ENCODE measurements at places on chromosomes 2 and 18.

DNA sequence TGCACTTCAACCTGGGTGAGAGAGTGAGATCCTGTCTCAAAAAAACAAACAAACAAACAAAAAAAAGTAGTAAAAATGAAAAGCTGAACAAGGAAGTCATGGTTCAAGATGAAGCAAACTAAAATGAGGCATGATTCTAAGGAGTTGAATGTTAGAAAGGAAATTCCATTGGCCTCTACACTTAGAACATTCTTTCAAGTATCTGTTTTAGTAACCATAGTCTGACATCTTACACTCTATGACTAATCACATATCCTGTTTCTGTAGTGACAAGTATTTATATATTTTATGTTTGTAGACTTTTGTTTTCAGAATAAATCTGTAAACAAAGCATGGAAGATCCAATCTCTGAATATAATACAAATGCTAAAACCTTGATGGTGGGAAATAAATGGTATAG is 164.1 kb downstream of the KIAA1328 start:
- no peak for DNase-seq

DNA sequence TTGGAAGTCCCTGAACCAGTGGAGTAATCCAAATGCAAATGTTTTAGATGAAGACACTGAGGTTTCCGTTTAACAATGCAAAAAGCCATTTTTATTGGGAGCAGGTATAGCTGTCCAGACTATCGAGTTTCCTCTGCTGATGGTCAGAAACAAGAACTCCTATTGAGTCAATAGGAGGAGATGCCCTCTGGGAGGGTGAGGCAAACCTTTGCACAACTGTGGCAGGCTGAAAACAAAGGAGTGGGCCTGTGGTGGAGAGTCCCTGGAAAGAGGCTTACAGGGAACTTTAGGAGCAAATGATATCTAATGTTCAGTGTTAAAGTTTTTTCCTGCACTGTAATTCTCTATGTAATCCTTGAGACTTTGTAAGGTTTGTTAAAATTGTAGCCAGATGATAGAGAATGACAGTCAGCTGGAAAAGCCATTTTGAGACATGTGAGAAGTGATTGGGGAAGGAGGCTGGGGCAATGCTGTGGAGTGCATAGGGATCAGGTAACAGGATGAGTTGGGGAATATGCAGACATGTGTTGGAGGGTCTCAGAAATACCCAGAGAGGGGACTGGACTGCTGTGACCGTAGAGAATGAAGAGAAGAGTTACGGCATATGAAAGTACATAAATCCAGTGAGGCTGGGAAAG is 15.1 kb upstream of the EML4 start:
- peak; percentile 43 for DNase-seq

- no peak for DNase-seq
These were observed 96.2 kb downstream of the RAD51AP2 start for GRCh38 chr2:17422061-17422460.

DNA sequence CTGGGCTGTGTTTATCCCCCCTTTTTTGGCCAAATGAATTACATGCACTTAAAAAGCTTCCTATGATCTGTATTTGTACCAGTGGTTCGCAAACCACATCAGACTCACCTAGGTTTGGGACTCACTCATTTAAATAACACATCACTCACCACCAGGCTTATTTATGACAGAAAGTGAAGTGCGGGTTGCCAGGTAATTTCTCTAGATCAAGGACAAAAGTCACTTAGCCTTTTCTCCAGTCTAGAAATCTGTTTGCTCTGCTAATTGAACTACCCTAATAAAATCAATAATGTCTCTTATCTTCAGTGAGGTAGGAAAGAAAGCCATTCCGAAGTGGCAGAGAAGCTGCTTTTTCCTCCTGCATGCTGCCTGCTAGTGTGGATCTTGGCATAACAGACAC is 88.1 kb upstream of the SLC8A1 start:
- no peak for DNase-seq

DNA sequence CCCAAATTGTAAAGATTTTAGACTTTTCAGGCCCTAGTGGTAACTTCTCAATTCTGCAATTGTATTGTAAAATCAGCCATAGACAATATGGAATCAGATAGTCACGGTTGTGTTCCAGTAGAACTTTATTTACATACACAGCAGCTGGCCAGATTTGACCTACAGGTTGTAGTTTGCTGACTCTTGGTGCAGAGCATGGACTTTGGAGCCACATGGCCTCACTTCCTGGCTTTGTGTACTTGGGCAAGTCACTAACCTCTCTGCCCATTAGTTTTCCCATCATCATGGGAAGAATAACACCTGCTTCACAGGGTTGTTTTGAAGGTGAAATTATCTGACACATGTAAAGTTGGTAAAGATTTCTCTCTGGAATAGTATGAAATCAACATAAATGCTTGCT is 147.6 kb downstream of the TMEM200C start:
- no peak for DNase-seq

- DNase-seq, result no peak
These were observed 8.0 kb upstream of the C2orf69 start for GRCh38 chr2:199903111-199903510.

- DNase-seq, result no peak
These were observed 104.7 kb upstream of the COPS8 start for GRCh38 chr2:236980961-236981360.

DNA sequence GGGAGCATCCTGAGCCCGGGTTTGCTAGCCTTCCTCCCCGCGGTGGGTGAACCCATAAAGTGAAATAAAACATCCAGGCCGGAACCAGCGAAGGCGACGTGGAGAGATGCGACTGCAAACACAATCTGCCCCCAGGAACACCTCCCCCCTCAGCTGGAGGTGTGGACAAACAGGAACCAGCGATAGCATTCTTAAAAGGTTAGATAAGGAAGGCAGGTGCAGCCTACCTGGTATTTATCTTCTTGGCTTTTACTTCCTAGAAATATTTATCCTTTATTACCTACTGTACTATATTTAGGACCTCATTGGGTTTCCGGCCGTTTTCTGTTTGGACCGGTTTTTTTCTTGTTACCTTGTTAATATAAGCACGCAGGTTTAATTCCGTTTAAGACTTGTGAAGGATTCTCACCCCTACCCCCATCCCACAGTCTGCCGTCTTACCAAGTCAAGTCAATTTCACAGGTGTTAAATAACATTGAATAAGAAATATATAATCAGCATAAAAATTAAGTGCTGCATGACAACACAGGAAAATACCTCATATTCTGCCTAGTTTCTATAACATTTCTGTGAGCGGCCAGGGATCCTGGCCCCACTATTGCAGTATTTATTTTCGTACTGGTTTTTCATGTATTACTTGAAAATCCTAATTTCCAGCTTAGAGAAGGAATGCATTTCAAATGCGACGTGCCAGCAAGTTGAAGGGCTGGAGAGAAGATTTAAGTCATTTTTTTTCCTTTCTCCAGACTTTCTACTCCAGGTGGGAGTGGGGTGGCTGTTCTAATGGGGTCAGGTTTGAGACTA is 224.0 kb upstream of the ID2 start:
- DNase-seq, result no peak

DNA sequence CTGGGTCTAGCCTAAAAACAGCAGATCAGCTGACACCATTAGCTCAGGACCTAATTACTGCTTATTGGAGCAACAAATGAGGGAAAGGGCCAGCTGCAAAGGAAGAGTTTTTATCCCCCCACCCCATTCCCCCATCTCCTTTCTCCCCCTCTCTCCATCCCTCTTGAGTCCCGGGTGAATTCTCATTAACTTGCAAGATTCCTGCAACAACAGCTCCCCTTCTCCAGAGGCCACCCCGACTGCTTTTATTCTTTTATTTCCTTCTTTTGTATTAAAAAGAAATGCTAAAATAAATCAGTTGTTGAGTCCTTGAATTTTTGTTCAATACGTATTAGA is 473 bp upstream of the NOL4 start:
- DNase-seq, result no peak

DNA sequence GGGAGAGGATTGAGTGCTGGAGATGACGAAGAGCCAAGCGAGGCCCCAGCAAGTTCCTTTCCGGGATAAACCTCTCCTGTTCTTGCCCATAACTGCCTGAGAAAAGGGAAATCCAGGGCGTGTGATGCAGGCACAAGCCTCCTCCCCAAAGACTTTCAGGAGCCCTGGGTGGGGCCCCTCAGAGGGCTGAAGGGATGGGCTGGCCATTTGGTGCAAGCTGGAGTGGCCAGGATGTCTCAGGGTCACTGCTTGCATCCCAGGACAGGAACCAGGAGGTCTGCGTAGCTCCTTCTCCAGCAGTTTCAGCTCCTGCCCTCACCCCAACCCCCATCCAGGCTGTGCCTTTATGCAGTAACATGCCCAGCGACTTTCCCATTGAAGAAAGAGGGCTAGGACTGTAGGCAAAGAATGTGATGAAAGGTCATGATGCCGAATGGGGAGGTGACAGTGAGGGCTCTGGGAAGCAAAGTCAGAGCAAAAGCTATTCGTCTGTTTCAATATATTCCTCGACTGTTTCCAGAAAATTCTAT is 80.2 kb downstream of the PXDN start:
- no peak for DNase-seq

DNA sequence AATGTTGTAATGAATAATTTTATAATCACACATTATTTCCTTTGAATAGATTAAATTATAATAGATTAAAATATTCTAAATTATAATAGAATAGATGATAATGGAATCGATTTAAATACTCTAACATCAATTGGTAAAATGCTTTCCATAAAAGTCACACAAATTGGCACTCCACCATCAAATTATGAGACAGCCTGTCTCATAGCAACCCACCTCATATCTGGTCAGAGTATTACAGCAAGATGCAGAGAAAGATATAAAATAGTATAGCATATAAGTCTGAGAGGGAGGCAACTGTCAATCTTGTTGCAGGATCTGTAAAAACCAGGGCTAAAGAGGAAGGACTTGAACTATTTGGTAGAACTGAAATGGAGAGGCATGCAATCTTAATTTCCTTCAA is 98.4 kb upstream of the NCKAP5 start:
- no peak for DNase-seq

DNA sequence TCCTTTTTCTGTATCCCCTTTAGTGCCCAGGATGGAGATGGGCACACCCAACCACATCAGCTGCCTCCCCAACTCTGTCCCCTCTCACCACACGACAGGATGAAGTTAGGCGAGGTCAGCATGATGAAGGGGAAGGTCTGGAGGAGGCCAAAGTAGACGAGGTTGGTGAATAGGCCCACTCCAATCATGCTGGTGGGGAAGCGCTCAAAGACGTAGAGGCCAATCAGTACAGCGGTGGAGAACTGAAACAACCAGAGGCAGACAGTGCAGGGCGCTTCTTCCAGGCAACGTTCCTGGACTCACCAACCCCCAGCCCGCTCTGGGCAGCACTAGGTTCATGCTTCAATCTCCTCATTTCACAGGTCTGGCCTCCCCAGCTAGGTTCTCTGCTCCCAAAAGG is 2.9 kb downstream of the TEX261 start:
- DNase-seq, result no peak

GRCh38 chr2:232463701-232464543 is 8.0 kb downstream of the ALPI start:
- no peak for DNase-seq

- no peak for DNase-seq
These were observed 19.9 kb downstream of the TOGARAM2 start for GRCh38 chr2:29000956-29001355.

- peak; percentile 55 for DNase-seq
These were observed 89.8 kb downstream of the PRPF40A start for GRCh38 chr2:152627351-152627957.

DNA sequence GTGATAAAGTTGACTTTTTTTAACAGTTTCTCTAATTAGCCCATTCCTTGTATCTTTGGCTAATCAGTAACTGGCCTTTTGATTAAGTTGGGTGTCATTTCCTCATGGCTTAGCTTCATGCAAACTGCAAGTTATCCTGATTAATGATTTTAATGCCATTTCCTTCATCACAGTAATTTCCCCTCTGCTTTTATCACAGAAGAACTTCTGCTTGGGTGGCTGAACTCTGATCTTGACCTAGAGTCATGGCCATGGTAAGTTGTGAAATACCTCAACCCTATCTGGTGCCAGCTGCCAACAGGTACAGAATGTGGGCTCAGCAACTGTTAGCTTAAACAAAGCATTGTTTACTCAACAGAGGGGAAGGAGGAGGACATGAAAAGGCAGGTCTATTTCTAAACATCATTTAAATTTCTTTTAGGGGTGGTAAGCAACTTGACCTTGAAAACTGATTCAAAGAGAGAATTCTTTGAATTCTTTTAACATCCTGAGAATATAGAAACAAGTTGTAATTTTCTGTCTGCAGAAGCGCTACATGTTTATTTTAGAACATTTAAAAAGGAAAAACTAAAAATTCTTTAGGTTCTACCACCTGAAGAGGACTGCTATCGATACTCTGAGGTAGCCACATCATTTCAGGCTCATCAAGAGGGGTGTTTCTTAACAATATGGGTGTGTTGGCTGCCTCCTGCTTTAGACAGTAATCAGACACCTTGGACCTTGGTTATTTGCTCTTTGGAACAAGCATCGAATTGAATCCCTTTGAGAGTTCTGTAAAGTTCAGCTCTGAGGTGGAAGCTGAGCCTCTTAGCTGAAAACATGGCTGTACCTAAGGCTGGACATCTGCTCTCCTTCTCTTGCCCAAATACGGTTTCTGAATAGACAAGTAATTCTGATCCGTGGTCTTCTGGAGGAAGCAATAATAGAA is 39.7 kb downstream of the ANXA4 start:
- no peak for DNase-seq

DNA sequence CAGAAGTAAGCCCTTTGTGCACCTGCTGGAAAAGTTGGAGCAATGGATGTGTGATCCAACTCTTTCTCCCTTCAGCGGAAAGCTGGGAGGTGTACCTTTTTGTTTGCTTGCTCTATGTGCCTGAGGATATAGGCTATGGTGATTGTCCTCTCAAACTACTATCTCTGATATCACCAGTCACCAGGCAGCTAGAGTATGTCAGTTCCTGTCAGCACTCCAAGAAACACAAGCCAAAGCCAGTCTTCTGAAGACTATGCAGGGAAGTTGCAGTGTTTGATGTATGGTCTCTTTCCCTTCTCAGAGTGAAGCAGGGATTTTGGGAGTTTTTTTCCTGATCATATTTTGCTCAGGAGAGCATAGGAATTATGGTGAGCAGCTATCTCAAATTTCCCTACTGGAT is 146.4 kb downstream of the PTH2R start:
- DNase-seq, result no peak

GRCh38 chr2:46827274-46828134 is 88.1 kb downstream of the MCFD2 start:
- DNase-seq, result no peak

GRCh38 chr2:189952536-189953109 is 109.9 kb downstream of the MSTN start:
- no peak for DNase-seq

GRCh38 chr2:40434731-40435271 is 17.1 kb downstream of the SLC8A1 start:
- DNase-seq, result peak; percentile 48

- DNase-seq, result no peak
These were observed 10.8 kb downstream of the NCKAP1 start for GRCh38 chr2:183027443-183027842.

DNA sequence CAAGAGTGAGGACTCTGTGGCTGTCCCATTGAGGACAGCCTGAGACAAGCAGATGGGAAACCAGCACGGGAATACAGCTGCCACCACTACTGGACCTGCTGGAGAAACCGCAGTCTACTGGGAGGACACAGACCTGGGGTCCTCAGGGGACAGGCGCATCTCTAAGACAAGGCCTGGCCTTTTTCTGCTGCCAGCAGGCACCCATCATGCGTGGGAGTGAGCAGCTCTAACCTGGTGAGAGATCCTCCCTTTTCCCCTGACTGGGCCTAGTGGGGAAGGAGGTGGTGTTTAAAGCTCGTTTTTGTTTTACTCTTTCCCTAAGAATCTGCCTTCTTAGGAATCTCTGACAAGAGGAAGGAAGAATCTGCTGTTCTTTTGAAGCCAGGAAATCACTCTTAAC is 36.6 kb downstream of the CYRIA start:
- DNase-seq, result no peak
